ENCODE measurements at places on chromosomes 4 and X.

DNA sequence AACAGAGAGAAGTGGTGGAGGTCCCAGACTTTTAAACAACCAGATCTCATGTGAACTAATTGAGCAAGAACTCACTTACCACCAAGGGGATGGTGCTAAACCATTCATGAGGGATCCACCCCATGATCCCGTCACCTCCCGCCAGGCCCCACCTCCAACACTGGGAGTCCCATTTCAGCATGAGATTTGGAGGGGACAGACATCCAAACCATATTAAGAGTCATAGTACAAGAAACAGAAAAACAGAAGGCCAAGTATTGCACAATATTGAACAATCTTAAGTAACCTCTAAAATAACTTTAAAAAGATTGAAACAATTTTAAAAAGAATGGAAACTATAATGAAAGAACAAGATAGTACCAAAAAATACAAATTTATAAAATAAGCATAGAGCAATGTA, 110.0 kb downstream of the CBR4 start:
- DNase-seq = no peak

GRCh38 chr4:105174098-105174497, 27.4 kb downstream of the TET2 start:
- no peak for DNase-seq

- DNase-seq = no peak
Observed at GRCh38 chr4:104486716-104487504, 7.8 kb downstream of the CXXC4 start.

DNA sequence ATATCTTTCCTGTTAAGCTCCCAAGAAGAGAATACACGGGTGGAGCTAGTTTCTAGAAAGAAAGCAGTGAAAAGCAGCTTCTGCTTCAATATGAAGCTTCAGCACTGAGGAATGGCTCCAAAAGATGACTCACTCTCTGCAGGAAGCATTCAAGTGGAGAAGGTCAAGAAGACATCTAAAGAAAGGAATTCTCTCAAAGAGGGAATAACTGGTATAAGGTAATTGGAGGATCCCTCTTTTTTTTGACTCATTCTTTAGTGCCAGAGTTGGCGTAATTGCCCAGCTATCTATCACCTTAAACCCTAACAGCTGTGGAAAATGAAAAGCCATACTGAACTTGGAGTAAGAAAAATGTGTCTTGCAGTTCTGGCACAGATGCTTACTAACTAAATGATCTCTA, 3.5 kb downstream of the EDA2R start:
- no peak for DNase-seq

DNA sequence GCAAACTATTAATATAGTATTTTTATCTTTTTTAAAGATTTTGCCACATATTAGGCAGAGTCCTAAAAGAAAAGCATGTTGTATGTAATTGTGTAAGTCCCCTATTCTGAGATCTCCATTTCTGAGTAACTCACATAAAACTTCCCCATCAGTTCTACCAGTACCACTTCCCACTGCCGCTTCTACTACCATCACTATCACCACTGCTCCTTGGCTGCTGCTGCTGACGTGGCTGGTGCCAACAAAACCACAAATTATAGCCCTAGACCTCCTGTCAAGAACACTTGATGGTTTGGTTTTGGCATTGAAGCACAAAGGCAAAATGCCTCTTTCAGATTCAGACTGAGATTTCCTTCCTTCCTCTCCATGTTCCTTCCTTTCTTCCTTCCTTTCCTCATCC, 106.4 kb downstream of the MMRN1 start:
- no peak for DNase-seq

- DNase-seq = no peak
Observed at GRCh38 chrX:37646254-37646653, 39.3 kb upstream of the XK start.

DNA sequence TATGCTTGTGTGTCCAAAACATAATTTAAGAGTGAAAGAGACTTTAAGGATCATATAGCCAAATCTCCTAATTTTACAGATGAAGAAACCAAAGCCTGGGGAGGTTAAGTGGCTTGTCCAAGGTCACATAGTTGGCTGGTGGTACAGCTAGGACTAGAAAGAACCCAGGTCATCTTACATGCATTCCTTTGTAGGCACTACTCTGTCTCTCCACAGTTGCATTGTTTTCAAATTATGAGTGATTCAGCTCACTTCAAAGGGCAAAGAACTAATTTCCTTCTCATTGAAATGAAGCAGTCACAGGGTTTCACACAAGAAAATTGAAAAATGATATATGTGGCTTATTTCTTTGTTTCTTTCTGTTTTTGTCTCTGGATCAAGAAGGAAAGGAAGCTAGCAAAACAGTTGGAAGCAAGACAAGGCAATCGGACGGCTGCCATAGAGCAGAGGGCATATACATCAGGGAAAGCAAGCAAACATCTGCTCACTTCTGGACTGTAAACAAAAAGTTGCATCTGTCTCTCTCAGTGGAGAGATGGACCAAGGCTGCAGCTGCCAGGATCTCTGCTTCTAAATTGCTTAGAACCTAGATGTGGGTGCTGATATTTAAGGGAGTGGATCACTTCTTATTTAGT, 107.5 kb upstream of the AMOT start:
- no peak for DNase-seq

GRCh38 chrX:150770623-150771022, 77.4 kb downstream of the MTMR1 start:
- no peak for DNase-seq

DNA sequence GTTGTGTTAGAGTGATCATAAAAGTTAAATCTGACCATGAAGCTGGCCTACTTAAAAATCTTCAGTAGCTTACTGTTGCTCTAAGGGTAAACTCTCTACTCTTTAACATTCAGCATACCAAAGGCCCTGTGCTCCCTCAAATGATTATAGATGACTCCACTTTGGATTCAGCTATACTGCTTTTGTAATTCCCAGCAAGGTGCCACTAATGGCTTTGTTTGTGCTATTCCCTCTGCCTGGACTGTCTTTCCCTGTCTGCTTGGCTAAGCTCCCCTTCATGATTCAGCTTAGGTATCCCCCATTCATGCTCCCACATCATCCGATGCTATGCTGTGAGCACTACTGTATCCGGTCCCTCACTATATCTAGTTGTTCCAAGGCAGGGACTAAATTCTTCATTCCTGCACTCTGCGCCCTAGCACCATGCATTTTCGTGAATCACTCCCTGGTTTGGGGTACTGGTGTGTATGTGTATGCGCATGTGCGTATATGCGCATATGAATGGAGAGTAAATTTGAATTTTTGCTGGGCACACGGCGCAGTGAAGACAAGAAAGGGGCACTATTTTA, 453 bp upstream of the PBDC1 start:
- DNase-seq = no peak

GRCh38 chrX:63250253-63250868, 100.8 kb downstream of the SPIN4 start:
- peak; percentile 37 for DNase-seq

- no peak for DNase-seq
Observed at GRCh38 chr4:110610940-110611831, 11.7 kb downstream of the PITX2 start.

GRCh38 chr4:86096373-86096772, 263.5 kb downstream of the MAPK10 start:
- DNase-seq = no peak

- no peak for DNase-seq
Observed at GRCh38 chr4:3770323-3771163, 4.4 kb downstream of the ADRA2C start.

- no peak for DNase-seq
Observed at GRCh38 chr4:55071951-55072350, 53.4 kb downstream of the KDR start.

DNA sequence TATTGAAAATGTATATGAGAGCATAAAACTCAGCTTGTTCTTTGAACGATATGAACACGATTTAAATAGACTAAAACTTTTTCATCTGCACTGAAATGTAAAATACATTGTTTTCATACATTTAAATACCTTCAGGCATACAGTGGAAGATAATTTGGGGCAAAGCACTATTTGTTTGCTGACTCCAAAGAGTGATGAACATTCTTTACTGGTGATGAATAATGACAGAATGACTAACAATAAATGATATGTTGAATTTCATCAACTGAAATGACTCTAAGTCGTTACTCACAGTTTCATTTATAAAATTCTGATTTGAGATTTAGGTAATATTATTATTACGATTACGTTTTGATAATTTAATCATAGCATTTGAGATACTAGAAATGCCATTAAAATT, 1160.1 kb downstream of the NLGN4X start:
- no peak for DNase-seq

DNA sequence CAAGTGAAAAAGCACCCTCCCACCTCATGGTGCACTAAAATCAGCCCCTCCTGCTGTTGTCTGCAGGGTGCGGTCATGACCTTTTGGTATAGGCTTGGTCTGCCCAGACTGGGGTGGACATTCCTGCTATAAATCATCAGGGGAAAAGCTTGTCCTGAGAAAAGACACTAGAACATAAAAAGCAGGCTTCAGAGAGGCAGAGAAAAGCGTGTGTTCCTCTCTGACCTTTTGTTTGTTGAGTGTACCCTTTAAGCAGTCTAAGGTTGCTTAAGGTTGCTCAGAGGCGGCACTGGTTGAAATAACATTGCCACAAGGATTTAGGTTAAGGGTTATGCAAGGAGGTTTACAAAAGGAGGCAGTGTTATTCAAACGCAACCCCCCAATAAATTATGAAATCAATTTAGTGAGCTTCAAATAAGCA, 43.5 kb downstream of the CCDC158 start:
- no peak for DNase-seq

DNA sequence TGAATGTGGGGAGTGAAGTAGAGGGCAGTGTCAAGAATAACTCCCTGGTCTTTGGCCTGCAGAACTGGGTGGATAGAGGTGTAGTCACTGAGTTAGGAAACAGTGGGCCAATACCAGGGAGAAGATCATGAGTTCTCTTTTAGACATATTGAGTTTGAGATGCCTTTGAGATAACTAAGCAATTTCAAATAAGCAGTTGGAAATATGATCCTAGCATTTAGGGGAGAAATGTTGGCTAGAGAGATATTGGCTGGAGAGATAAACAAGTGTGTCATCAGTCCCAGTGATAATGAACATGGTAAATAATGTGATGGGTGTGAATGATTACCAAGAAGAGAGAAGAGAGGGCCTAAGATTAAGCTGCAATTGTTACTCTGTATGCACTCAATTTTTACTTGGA, 95.3 kb upstream of the HPRT1 start:
- DNase-seq = no peak

GRCh38 chr4:31009926-31010325, 289.8 kb downstream of the PCDH7 start:
- DNase-seq = no peak

- no peak for DNase-seq
Observed at GRCh38 chr4:138097912-138098600, 144.1 kb downstream of the SLC7A11 start.

DNA sequence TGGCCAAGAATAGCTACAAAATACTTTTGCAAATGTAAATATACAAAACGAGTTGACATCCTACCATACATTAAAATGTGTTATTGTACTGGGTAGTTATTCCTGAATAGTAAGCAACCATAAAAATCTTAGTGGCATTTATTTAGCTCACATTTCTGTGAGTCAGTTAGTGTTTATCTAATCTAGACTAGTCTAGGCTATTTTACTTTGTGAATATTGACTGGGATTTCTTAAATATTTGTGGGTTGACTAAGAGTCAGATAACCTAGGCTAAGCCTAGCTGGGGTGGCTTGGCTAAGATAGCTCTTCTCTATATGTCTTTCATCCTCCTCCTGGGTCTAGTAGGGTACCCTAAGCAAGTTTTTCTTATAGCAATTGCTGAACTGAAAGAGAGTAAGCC, 543.8 kb upstream of the DIAPH2 start:
- no peak for DNase-seq

GRCh38 chr4:108772402-108772801, 9.5 kb upstream of the ETNPPL start:
- no peak for DNase-seq

- no peak for DNase-seq
Observed at GRCh38 chr4:55989766-55990165, 41.0 kb downstream of the CEP135 start.

- no peak for DNase-seq
Observed at GRCh38 chr4:9735515-9735914, 45.9 kb upstream of the DRD5 start.

- DNase-seq = no peak
Observed at GRCh38 chr4:142129931-142130330, 493.5 kb downstream of the IL15 start.

- no peak for DNase-seq
Observed at GRCh38 chrX:26442340-26442739, 226.4 kb downstream of the MAGEB5 start.

GRCh38 chr4:181157647-181158046, 1085.6 kb upstream of the TENM3 start:
- no peak for DNase-seq

DNA sequence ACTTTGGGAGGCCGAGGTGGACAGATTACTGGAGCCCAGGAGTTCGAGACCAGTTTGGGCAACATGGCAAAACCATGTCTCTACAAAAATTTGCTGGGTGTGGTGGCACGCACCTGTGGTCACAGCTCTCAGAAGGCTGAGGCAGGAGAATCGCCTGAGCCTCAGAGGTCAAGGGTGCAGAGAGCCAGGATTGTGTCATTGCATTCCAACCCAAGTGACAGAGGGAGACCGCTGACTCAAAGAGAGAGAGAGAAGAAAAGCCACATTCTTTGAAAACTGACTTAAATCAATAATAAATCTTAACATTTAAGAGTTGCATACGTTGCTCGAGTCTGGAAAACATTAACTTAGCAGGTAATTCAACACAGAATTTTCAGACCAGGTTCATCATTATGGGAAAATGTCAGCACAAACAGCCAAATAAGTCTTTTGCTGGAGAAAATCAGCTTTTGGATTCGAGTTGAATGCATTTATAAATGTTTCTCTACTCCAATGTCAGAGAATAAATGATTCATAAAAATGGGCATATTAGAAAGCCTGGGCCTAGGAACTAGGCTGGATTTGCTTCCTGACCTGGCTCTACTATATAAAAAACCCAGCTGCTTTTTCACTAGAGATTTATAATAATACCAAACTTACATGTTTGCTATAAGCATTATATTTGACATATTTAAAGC, 68.3 kb upstream of the RBPJ start:
- DNase-seq = no peak

- DNase-seq = no peak
Observed at GRCh38 chr4:1595789-1596325, 88.3 kb downstream of the FAM53A start.

DNA sequence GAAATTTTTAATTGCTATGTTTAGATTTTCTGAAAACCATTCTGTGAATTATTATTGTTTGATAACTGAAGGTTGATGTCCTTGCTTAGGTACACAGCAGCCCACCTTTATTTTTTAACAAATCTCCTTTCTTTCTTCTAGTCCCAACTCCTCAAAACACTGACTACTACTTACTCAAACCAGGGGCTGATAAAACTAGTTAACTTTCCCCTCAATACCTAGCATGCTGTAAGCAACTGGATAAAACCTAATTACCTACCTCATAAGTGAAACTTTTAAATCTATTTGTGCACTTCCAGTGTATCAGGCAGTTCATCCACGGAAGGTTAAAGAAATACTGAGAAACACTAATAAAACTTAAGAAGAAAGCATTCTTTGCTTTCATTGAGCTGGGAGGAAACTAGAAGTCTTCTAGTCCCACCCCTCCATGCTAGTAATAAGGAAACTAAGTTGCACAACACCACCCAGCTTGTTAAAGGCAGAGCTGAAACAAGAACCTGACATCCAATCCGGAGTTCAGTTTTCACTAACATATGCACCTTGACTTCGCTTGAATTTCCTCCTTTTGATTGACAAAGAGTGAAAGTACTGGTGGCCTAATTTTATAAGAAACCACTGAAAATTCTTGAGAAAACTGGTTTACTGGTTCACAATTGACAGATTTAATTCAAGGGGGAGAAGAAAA, 180.2 kb upstream of the TET2 start:
- no peak for DNase-seq

GRCh38 chr4:3112201-3112600, 37.7 kb downstream of the HTT start:
- no peak for DNase-seq
